NCI-H146 (cell line): ENCODE measurements at places on chromosomes 12 and 14.
A peak's percentile ranks its signal among the peaks of the same experiment; 100 is the strongest.

DNA sequence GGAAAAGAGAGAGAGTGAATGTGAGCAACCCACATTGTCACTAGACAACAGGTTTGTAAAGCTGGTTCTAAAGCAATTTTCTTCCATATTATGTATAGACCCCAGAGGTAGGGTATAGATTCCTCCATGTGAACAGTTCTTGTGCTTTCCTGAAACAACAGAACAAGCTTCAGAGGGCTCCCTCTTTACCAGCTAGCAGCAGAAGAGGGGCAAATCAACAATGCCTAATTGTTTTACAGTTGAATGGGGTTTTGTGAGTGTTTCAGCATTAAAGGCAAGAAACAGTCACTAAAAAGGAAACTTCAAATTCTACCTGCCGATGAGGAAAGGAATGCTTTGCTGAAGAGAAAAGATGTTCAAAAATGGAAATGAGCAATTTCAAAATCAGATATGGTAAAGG, 341.2 kb upstream of the KITLG start:
- DNase-seq, result no peak

DNA sequence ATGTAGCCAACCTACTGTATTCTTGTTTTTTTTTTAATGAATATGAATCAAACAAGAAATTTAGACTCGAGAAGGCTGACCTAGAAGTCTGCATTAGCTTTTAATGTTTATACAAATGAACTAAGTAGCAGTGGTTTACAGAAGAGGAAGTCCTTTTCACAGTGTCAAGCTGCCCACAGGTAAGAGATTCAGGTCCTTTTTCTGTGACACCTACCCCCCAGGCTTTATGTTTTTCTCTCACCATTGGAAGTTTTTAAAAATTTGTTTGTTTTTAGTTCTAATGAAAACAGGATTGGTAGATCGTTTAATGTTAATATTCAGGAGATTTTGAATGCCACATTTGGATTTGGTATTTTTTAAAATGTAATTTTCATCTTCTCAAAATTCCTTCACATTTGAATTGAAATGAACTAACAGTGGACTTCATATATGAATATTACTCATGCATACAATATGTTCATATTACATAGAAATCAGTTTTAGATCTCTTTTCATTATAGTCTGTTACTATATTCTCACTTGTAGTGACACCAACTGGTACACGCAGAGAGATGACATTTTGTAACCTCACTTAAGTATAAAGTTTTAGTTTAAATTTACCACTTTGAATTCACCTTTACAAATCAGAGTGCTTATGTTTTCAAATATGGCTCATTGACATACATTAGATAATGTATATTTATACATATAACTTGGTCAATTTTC, 29.7 kb downstream of the ATF7IP start:
- DNase-seq, result no peak

DNA sequence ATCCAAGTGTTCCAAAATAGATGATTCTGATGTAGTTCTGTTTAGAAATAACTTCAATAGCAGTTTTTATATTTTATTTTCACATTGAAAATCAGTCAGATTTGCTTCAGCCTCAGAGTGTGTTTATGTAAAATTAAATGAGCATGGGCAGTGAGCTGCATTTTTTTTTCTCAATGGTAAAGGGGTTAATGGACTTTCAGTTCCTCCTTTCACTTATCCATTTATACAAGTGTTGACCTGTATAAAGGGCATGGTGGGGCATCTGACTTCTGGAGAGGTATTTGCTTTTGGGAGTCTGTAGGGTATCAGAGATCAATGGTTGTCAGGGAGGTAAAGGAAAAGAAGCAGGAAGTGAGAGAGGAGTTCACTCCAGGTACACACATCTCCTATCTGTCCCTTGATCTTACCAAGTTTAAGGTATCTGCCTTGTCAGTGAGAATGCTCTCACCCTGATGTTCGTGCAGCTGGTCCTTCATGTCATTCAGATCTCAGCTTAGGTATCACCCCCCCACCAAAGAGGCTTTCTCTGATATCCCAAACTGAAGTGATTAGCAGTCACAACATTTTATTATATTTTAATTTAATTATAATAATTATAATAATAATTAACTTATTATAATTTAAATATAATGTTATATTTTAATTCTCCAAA, 181.6 kb upstream of the LMNTD1 start:
- DNase-seq, result no peak

DNA sequence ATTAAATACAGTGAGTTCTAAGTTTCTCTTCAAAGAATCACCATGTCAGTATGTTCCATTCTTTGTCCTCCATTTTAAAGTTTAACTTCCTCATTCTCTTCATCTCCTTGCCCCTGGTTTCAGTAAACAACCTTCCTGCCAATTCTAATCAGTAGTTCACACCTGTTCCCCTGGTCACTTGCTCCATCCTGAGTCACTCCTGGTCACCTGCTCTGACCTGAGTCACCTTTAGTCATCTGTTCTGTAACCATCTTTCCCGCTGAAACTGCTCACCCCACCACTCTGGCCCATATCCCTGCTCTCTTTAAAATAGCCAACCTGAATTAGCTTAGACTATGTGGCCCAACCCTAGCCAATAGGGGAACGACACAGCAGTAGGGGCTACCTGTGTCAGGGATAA, 1447.4 kb upstream of the TMEM132C start:
- DNase-seq, result no peak

GRCh38 chr12:12909995-12910420, 18.6 kb downstream of the GPRC5A start:
- DNase-seq, result no peak

- DNase-seq, result no peak
Measured at GRCh38 chr14:32004300-32004699, 72.8 kb upstream of the ARHGAP5 start.

GRCh38 chr14:79321070-79321469, 890.2 kb downstream of the DIO2 start:
- no peak for DNase-seq

- DNase-seq, result no peak
Measured at GRCh38 chr12:115137812-115138521, 454.0 kb upstream of the TBX3 start.

DNA sequence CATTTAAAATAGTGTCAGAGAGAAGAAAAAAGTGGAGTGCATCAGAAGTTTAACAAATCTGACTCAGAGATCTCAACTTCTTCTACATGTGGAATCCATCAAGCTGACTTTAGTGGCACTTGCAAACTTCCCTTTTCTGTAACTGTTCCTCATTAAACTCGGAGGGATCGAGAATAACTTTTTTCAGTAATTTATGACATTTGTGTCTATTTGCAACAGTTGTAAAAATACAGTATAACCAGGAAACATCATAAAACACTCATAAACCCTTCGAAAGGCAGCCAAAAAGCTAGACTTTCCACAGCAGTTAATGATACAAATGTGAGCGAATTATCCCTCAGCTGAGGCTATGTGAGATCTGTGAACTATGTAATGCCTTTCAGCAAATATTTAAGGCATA, 1936.8 kb upstream of the SEL1L start:
- DNase-seq, result no peak

- no peak for DNase-seq
Measured at GRCh38 chr12:19546027-19546426, 106.7 kb downstream of the AEBP2 start.

GRCh38 chr12:85779768-85780167, 56.4 kb downstream of the RASSF9 start:
- DNase-seq, result peak; percentile 96

- DNase-seq, result no peak
Measured at GRCh38 chr14:53399057-53399456, 245.9 kb upstream of the DDHD1 start.

GRCh38 chr12:70842942-70843341, 77.6 kb downstream of the PTPRR start:
- no peak for DNase-seq

DNA sequence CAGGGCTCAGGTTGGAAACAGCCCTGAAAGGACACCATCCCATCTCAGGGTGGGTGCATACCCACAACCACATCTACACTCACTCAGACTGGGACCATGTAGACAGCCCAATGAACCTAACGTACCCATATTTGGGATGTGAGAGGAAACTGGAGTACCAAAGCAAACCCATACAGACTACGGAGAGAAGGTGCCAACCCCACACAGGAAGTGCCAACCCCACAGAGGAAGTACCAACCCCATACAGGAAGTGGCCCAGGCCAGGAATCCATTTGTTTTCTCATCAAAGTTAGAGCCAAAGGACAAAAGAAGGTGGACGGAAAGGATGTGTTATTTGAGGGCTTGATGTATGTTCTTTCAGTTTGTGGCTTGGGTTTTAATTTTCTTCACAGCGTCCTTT, 19.5 kb upstream of the SPIC start:
- DNase-seq, result no peak

- no peak for DNase-seq
Measured at GRCh38 chr12:104435765-104436164, 21.0 kb upstream of the CHST11 start.

DNA sequence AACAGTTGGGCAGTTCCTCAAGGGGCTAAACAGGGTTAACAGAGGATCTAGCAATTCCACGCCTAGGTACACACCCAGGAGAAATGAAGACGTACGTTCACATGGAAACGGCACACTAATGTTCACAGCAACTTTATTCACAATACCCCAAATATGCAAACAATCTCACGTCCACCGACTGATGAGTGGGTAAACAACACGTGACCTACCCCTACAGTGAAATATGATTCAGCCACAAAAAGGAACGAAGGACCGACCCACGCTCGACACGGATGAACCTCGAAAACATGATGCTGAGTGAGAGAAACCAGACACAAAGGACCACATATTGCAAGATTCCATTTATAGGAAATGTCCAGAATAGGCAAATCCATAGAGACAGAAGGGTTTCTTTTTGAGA, 112.7 kb downstream of the NCOR2 start:
- no peak for DNase-seq

DNA sequence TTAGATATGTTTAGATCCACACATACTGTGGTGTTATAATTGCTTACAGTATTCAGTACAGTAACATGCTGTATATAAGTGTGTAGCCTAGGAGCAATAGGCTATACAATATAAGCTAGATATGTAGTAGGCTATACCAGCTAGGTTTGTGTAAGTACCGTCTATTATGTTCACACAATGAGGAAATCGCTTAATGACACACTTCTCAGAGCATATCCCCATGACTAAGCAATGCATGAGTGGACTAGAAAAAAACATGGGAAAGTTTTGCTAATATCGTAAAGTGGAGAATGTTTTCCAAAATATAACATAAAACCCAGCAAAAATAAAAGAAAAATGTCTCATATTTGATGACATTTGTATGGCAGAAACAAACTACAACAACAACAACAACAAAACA, 27.3 kb downstream of the AKAP3 start:
- DNase-seq, result no peak

DNA sequence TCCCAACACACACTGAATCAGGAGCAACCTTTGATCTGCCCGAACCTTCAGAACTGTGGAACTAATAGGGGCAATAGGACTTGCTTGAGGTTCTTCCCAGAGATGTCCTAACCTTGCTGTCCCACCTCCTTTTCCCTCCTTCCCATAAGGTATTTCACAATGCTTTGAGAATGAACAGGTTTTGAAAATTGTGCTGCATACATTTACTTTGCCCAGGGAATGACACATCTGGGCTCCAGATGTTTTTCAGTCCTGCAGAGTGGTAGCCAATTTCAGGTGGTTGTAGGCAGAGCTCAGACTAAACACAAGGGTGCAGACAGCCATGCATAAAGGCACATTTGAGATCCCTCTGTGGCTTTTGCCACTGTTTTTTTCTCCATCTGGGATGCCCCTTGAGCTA, 206.7 kb upstream of the PWP1 start:
- DNase-seq, result no peak

- no peak for DNase-seq
Measured at GRCh38 chr12:30417697-30418231, 277.9 kb downstream of the IPO8 start.

DNA sequence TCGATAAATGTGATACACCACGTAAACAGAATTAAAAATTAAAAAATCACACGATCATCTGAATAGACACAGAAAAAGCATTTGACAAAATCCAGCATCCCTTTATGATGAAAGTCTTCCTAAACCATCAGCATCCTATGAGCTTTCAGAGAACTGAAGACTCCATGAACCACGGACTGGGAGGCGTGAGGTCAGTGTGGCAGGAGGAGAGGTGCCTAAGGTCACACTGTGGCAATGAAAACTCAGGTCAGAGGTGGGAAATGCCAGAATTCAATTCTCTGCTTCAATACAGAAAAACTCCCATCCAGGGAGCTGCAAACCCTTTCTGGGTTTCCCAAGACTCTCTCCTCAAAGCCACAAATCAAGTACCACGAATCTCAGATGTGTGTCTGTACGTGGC, 51.6 kb downstream of the KDM2B start:
- DNase-seq, result no peak

DNA sequence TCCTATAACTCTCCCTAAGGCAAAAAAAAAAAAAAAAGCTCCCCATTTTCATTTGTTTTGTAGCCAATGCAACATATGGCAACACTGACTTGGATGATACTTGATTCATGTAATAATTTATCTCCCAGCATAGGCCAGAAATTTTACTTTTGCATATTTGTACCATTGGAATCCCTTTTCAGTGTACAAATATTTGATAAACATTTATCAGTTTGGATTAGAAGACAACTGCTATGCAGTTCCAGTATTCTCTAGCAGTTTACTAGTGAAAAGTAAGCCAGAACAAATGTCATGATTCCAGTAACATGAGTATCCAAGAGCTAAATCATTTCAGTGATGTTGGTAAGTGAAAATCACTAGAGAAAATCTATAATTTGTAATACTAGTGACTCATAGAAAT, 392.3 kb downstream of the CCER1 start:
- no peak for DNase-seq

- peak; percentile 69 for DNase-seq
Measured at GRCh38 chr12:108803428-108804105, 53.8 kb downstream of the SSH1 start.

- DNase-seq, result no peak
Measured at GRCh38 chr14:55303691-55304145, 32.5 kb downstream of the FBXO34 start.

DNA sequence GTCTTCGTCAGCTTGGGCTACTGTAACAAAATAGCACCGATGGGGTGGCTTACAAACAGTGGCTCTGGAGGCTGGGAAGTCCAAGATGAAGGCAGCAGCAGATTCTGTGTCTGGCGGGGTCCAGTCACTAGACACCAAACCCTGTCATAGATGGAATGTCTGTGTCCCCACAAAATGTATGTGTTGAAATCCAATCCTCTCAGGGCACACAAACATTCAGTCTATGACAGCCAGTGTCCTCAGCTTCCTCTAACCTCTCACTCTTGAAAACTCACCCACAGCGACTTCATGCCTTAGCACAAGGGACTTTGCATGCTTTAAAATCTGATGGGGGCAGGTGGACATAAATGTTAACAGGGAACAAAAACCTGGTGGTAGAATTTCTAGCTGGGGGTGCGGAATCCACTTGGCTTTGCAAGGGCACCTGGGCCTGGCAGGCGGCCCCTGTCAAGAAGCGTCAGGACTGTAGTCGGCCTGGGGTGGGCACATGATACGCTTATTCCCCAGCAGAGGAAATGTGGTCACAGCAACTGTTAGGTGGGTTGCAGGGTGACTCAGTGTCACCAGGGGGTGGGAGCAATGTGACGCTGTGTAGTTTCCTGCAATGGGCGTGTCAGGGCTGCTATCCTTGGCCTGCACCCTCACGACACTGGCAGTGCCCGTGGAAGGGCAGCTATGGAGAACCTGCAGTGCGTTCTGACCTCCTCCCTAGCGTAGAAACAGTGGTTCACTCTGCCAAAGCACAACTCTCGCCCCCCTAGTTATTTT, 17.7 kb downstream of the RIN3 start:
- no peak for DNase-seq

GRCh38 chr12:31227401-31227981, 98.5 kb downstream of the SINHCAF start:
- no peak for DNase-seq
